ENCODE measurements at places on chromosomes 13 and 19. TPM values are rescaled to one million over a fixed set of nuclear protein-coding genes. Genes with fewer than 3 reads are reported as not detected.

ZNF729 gene
- total RNA-seq, result not detected

ATP8B3 gene
- total RNA-seq, result 0.42 TPM

DNA sequence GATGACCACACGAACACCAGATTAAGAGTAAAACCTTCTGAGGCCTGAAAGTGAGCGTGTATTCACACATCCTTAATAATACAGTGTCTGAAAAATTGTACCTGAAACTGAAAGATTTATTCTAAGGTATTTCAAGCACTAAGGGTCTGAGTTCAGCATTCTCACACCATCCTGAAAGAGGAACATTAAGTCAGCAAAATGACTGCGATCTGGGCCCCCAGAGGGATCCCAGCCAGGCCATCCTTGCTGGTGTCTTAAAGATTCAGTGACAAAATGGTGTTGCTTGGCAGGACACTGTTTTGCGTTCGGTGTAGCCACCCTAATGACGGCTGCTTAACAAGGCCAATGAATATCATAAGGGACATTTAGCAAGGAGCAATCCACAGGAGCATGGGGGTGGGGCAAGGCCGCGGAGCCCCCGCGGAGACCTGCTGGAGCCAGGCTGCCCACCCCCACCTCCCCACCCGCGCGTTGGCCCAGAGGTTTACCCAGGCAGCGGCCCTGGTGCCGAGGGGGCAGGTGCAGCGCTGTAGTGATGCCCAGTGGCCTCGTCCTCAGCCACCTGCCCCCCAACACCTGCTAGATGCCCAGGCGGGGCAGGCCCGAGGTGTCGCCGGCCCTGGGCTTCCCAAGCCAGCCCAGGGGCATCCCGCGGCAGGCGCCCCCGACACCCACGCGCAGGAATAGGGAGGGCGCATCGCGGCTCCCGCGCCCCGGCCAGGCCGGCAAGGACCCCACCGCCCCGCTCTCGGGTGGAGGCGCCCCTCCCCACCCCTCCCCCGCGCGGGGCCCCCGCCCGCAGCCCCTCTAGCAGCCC lies 742 bp downstream of the NALCN start:
- no peak overlapping the region for H3K4me3 ChIP-seq
- H3K4me1 ChIP-seq, result no peaks in the 10 kb centered on the region
- peaks cover 23% of the 10 kb centered on the region for H3K27me3 ChIP-seq
- DNase-seq, result no peak

DNA sequence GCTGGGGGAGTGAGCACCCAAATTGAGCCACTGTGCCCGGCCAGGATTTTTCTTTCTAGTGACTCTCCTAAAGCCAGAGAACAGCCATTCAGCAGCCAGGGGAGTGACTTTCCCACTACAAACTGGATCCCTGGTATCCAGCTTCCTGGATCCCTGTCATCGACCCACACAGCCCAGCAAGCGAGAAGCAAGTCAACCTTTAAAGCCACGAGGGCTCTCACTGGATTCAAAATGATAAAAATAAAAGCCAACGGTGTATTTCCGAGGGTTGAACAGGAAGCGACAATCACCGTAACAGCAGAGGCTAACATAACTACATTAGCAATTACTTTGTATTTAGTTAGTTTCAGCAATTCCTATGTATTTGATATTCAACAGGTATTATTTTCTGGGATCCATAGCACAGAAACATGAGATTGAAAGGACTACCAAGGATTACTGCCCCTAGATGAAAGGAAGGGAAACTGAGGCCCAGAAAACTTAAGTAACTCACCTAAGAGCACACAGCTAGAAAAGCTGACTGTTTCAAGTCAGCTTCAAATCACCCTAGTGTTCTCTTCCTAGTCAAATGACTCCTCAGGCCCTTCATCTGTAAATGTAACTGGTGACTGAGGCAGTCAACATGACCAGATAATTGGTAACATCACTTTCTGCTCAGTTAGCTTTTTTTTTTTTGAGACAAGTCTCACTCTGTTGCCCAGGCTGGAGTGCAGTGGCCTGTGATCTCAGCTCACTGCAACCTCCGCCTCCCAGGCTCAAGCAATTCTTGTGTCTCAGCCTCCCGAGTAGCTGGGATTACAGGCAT lies 2.7 kb downstream of the RFX1 start:
- no peaks in the 10 kb centered on the region for H3K27me3 ChIP-seq
- no peak for DNase-seq
- H3K36me3 ChIP-seq, result no peaks in the 10 kb centered on the region

GRCh38 chr13:44921931-44922758 lies 67.1 kb downstream of the NUFIP1 start:
- H3K27me3 ChIP-seq, result no peaks in the 10 kb centered on the region
- peaks cover 5% of the 10 kb centered on the region for H3K4me1 ChIP-seq
- DNase-seq, result peak; percentile 67
- H3K4me3 ChIP-seq, result no peak overlapping the region
- no peaks in the 10 kb centered on the region for H3K36me3 ChIP-seq

- no peaks in the 10 kb centered on the region for H3K4me1 ChIP-seq
- no peak for DNase-seq
- H3K4me3 ChIP-seq, result no peak overlapping the region
- H3K27ac ChIP-seq, result no peak overlapping the region
- no peaks in the 10 kb centered on the region for H3K36me3 ChIP-seq
- no peaks in the 10 kb centered on the region for H3K27me3 ChIP-seq
Observed at GRCh38 chr13:99805361-99805760, 166.2 kb downstream of the ZIC5 start.

DNA sequence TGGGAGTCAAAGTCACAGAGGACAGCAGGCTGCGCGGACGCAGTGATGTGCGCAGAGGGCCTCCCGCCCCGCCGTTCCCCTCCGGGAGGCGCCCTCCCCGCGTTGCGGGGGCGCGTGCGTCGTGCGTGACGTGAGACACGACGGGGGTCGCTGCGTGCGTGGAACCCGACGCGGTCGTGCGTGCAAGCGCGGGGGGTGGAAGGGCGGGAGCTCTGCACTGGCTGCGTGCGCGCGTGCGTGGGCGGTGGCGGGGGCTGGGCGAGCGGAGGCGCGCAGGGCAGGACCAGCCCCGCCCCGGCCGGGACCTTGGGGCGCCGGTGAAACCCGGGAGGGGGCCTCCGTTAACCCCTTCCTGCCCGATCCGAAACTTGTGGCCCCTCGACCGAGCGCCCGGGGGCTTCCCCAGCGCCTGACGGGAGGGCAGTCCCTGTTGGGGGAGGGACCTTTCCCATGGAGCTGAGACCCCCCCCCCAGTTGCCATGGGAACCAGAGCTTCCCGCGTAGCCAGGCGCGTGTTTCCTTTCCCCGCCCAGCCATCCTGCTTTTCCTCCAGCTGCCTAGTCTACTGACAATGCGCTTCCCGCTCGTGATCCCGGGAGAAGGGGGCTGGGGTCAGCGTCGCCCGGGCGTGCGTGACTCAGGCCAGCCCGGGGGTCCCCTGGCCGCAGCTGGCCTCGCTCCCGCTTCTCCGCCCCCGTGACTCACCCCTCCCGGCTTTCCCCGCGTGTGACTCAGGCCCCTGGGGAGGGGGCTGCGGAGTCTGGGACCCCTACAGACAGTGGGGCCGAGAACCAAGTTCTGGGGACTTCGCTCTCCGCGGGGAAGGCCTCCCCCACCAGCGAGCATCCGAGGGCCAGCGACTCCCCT lies 7.3 kb upstream of the HOOK2 start:
- H3K4me3 ChIP-seq, result peak overlapping the region; percentile 42
- H3K27ac ChIP-seq, result peak overlapping the region; percentile 100
- peaks cover 32% of the 10 kb centered on the region for H3K4me1 ChIP-seq
- H3K36me3 ChIP-seq, result no peaks in the 10 kb centered on the region
- no peaks in the 10 kb centered on the region for H3K27me3 ChIP-seq

GRCh38 chr13:81326913-81327312 lies 986.0 kb upstream of the SPRY2 start:
- no peak for DNase-seq
- no peaks in the 10 kb centered on the region for H3K27me3 ChIP-seq

- H3K27ac ChIP-seq, result no peak overlapping the region
- H3K36me3 ChIP-seq, result no peaks in the 10 kb centered on the region
- no peak for DNase-seq
- H3K4me3 ChIP-seq, result no peak overlapping the region
Observed at GRCh38 chr13:91785431-91786119, 387.2 kb downstream of the GPC5 start.

DNA sequence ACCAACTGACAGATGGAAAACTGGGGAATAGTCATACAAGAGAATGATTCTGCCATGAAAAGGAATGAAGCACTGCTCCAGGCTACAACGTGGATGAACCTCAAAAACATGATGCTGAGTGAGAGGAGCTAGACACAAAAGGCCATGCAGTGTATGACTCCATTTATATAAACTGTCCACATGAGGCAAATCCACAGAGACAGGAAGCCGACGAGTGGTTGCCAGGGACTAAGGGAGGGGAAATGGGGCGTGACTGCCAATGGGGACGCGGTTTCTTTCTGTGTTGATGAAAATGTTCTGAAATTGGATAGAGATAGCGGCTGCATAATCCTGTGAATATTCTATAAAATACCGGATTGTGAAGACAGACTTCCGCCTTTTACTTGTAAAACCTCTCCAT lies 10.2 kb downstream of the SMIM7 start:
- H3K27ac ChIP-seq, result no peak overlapping the region
- no peak for DNase-seq
- no peaks in the 10 kb centered on the region for H3K4me1 ChIP-seq
- H3K4me3 ChIP-seq, result no peak overlapping the region
- H3K36me3 ChIP-seq, result peaks cover 8% of the 10 kb centered on the region
- H3K27me3 ChIP-seq, result no peaks in the 10 kb centered on the region

DNA sequence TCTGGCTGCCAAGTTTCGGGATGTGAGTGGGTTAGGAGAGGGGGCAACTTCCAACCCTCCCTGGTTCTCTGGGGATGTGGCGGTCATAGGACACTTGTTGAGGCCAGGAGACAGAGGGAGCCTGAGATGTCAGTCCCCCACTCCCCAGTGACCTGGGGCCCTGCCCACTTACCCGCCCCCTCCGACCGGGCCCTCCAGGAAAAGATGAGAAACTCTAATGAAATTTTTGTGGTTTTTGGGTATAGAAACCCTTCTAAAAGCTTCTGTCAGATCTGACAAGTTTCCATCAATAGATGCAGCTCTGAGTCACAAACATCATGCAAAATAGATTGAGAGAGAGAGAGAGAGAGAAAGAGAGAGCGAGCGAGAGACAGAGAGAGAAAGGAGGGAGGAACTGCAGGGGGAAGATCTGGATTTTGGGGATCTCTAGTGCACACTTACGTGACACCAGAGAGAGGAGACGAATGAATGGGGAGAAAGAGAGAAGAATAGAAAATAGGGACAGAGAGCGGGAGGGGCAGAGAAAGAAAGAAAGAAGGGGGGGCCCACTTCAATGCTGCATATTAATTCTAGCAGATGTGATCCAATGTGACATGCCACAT lies 94.0 kb downstream of the PTPRS start:
- no peaks in the 10 kb centered on the region for H3K27me3 ChIP-seq
- no peak overlapping the region for H3K4me3 ChIP-seq
- H3K27ac ChIP-seq, result no peak overlapping the region
- DNase-seq, result no peak
- no peaks in the 10 kb centered on the region for H3K36me3 ChIP-seq

DNA sequence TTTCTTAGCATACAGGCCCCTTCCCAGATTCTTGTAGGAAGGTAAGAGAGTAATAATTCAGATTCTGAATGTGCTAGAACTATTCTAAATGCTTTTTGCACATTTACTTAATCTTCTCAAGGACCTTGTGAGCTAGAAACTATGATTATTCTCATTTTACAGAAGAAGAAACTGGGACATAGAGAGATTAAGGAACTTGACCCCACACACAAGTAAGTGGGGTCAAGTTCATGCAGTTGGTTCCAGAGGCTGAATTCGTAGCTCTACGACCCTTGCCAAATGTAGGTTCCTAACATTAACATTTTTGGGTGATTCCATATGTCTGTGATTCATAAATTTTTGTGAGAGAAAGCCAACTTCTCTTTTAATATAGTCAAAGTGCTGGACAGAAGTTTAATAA lies 238.1 kb downstream of the LACC1 start:
- no peaks in the 10 kb centered on the region for H3K4me1 ChIP-seq
- DNase-seq, result no peak
- no peaks in the 10 kb centered on the region for H3K36me3 ChIP-seq
- H3K4me3 ChIP-seq, result no peak overlapping the region
- no peak overlapping the region for H3K27ac ChIP-seq

DNA sequence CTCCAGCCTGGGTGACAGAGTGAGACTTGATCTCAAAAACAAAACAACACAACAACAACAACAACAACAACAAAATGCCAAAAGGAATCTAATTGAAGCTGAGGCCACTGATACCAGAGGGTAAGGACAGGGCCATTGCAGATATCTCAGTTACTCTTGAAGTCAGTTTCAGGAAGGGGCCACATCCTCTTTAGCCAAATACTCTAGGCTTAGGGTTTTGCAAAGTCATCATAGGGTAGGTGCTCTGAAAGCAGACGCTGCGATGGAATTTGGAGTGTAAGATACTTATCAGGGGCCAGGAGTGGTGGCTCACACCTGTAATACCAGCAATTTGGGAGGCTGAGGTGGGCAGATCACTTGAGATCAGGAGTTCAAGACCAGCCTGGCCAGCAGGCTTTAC lies 46.6 kb upstream of the UBAC2 start:
- no peaks in the 10 kb centered on the region for H3K4me1 ChIP-seq
- no peak overlapping the region for H3K4me3 ChIP-seq
- no peaks in the 10 kb centered on the region for H3K27me3 ChIP-seq

DNA sequence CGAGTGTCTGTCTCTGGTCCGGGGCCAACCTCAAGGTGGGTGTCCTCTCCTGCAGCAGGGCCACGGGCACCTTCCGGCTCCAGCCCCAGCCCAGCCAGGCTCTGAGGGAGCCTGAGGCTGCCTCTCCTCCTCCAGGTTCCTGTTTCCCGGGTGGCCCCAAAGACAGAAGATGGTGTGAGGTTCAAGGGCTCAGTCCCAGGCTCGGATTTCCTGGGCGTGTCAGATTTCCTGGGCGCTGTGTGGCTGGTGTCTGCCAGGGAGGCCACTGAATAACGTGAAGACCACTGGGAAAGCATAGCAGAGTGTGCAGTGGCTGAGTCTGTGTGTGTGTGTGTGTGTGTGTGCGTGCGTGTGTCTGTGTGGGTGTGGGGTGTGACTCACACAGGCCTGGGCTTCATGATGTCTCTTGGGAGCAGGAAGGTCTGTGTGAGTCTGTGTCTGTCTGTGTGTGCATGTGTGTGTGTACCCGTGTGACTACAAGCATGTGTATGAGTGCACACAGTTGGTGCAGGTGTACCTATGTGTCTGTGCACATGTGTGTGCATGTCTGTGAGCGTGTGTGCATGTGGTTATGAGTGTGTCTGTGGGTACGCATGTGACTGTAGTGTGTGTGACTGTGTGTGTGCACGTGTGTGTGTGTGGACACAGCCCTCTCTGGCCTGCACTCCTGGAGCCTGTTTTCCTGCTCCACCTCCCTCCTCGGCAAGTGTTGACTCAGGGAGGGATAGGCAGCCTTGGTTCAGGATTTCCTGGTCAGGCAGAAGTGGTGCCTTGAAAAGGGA lies 28.3 kb downstream of the CEBPA start:
- H3K4me3 ChIP-seq, result no peak overlapping the region
- no peaks in the 10 kb centered on the region for H3K36me3 ChIP-seq
- peak overlapping the region; percentile 61 for H3K27ac ChIP-seq
- DNase-seq, result peak; percentile 84
- H3K27me3 ChIP-seq, result no peaks in the 10 kb centered on the region
